ENCODE measurements at places on chromosomes 12 and 14.
A peak's percentile ranks its signal among the peaks of the same experiment; 100 is the strongest.

GRCh38 chr12:15038137-15038536 is 65.3 kb downstream of the PDE6H start:
- DNase-seq, result no peak

- DNase-seq, result no peak
Measured at GRCh38 chr12:95258151-95258550, 40.5 kb downstream of the VEZT start.

DNA sequence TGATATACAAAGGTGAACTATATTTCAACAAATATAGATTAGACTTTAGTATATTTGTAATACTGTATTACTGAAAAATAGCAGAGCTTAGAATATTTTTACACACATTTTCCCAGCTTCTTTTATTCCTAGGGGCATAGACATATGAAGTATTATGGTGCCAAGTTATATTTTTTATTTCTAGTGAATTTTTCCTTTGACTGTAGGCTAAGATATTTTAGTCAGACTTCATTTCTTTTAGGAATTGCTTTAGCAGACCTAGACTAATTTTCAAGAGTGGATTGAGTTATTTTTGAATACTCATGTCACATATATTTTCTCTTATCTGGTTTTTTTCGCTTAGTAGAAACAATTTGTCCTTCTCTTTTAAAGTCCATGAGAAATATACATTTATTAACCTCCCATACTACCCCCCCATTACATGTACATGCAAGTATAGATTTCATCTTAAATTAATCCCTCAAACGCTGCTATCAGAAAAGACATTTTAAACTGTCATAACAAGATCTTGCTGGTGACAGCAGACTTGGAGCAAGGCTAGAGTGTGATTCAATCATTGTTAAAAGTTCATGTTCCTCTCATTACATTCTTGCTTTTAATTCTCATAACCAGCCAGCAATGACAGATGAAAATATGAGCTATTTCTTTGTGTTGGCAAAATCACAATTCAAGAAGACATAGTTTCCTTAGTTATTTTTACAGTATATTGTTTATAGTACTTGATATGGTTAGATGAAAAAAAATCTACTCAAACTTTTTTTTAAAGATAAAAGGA is 456.1 kb downstream of the AEBP2 start:
- DNase-seq, result no peak

GRCh38 chr14:25832585-25832984 is 765.2 kb downstream of the NOVA1 start:
- DNase-seq, result no peak

DNA sequence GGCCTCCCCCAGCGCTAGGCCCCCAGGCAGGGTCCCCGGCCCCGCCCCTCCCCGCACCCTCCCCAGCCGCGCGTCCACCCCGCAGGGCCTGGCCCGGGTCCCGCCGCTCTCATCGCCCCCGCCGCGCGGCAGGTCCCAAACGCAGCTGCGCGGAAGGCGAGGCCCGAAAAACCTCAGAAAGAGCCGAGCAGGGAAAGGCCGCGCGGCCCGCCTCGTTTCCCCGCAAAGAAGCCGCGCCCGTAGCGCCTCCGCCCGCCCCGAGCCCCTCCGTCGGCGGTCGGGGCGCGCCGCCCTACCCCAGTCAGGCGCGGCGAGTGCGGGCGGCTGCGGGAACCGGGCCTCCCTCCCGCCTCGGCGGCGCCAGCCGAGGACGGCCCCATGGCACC is 324 bp downstream of the POLE start:
- DNase-seq, result no peak

DNA sequence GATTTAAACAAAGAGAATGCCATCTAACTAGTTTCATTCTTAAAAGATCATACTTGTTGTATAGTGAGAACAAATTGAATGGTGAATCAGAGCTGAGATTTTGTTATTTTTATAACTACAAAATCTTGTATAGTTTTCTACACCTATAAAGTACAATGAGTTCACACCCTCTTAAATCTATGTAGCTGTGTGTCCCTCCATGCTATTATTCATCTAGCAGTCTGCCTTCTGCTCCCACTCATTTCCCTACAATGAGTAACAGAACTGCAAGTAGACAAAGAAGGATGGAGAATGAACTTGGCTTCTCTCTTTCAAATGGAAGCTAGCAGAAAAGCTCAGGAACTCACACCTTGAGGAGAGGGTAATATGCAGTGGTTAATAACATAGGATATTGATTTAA is 7.1 kb downstream of the IFNG-AS1 start:
- DNase-seq, result no peak

DNA sequence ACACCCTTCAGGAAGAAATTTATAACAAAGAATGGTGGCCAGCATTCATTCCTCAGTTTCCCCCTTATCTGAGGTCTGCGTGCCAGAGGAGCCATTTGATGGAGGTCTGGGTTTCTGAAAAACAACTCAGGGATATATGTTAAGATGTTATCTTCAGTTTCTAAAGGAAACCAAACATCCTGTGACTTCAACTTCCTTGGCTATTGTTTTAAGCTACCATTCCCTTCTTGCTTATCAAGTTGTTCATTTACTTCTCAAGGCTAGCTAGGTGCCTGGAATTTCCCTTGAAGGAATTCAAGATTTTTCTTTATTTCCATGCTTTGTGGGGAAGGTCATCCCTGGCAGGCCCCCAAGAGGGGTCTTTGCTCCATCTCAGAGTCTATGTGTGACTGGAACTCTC is 27.1 kb upstream of the OXA1L start:
- DNase-seq, result no peak

DNA sequence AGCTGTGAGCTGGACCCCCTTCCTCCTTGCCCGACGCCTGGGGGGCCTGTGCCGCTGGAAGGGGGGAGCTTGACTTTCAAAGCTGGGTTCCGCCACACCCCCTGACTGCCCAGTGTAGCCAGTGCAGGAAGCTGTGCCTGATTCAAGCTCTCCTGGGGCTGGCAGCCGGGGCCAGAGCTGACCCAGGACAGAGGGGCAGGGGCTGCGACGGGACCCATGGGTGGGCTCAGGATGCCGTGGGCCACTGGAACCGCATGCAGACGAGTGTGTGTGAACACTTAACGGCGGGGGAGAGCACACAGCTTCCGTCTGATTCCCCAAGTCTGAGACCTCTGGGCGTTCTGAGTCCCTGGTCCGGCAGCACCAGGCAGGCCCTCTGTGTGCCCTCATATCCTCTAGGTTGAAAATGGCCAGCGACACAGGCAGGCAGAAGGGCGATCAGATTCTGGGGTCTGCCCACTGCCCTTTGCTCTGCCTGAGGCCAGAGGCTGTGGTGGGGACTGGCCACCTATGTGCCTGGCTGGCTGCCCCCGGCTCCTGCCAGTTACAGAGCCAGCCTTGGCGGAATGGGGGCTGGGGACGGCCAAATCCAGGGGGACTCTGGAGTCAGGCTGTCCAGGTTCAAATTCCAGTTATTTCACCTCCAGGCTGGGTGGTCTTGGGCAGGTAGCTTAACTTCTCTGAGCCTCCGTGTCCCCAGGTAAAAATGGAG is 54.0 kb downstream of the CYP46A1 start:
- no peak for DNase-seq

DNA sequence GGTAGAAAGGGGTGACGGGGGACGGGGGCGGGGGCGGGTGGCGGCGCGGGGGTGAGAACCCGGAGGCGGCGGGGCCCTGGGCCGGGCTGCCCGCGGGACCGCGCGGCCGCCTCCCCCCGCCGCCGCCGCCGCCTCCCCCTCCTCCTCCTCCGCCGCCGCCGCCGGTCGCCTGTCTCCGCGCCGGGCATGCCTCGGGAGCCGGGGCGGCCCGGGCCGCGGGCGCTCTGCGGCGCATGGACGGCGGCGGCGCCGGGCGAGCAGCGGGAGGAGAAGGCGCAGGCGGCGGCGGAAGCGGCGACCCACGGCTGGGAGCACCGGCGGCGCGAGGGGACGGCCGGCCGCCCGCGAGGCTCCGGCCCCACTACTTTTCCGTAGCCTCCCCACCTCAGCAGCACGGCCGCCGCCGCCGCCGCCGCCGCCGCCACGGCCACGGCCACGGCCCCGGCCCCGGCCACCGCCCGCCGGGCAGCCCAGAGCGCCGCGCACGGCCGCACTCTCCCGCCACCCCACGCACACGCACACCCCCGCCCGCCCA is at the start of gene NPAS3:
Gene NPAS3, plus strand, starts transcription at position 161 of the 535 bp plus-strand sequence.
- no peak for DNase-seq

DNA sequence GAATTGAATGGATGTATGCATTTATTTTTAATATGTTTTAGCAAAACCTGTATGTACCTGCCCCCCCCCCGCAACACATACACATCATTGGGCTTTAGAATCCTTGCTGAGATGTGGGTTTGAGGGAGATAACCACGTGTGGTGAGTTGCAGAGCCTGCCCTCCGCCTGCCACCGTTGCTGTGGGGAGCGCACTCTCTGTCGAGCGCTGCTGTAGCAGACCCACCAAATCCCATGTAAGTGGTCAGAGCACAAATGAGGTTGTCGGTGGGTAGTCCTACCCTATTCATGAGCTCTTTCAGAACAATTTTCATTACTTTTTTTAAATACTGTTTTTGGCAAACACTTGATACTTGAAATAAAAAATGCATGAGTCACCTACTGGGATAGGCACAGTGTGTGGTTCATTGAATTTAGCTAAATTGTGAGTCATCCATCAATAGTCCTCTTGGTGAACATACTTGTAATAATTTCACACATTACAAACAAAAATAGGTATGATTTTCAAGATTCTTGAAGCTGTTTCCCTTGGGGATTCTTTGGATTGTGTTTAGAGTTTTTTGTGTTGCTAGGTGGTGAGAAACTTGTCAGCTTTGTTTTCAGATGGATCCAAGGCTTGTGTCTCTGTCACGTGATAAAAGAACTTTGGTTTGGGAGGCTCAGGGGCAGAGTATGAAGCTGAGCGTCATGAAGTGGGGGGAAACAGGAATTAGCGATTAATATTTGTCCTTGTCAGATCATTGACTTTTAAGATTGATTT is 107.6 kb downstream of the PTCSC3 start:
- no peak for DNase-seq

GRCh38 chr12:109927622-109928021 is 27.5 kb downstream of the TCHP start:
- DNase-seq, result peak; percentile 7

- no peak for DNase-seq
Measured at GRCh38 chr12:47080725-47081502, 1.2 kb upstream of the AMIGO2 start.

DNA sequence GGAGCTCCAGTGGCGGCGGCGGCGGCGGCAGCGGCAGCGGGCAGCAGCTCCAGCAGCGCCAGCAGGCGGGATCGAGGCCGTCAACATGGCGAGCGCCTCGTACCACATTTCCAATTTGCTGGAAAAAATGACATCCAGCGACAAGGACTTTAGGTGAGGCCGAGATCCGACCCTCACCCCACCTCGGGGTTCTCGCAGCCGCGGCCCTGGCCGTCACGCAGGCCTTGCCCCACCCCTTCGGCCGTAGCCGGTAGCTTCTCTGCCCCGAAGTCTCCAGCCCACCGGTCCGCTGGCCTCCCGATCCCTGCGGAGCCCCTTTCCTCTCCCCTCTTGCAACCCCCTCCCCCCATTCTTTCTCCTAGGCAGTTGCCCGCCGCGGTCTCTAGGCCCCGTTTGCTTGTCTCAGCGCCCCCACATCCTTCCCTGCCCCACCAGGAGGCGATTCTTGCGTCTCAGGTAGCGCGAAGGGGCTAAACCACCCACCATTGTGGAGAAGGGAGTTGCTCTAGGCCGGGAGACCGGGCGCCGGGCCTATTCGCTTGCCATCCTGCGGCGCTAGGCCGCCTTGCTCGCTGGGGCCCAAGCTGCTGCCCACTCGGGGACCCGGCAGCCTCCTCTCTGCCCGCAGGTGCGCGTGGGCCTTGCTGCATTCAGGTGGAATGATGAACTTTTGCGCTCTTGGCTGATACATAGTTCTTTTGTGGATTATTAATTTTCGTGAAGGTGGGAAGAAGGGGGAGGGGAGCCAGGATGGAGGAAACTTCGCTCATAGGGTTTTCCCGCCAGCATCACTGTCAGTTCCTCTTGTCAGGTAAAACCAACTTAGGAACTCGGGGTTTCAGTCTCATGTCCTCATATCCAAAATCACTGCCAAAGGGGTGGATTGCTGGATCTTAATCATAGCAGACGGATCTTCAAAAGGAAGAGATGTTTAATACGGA is 745 bp downstream of the CAND1 start:
- peak; percentile 8 for DNase-seq

- DNase-seq, result no peak
Measured at GRCh38 chr12:64968989-64969819, 144.8 kb downstream of the TBC1D30 start.

- DNase-seq, result no peak
Measured at GRCh38 chr12:65891219-65891618, 66.9 kb downstream of the HMGA2 start.

- no peak for DNase-seq
Measured at GRCh38 chr14:71418532-71419245, 511.4 kb downstream of the PCNX1 start.

- DNase-seq, result no peak
Measured at GRCh38 chr12:49588721-49589516, 16.5 kb downstream of the FAM186B start.
